Stimulated activated CD4-positive, alpha-beta T cell treated with anti-CD3 and anti-CD28 coated beads, Interleukin-12 subunit alpha, Interleukin-12 subunit beta, amount 100 ng/mL, for 24 hours (primary cell): ENCODE measurements at places on chromosomes 3 and 15.

DNA sequence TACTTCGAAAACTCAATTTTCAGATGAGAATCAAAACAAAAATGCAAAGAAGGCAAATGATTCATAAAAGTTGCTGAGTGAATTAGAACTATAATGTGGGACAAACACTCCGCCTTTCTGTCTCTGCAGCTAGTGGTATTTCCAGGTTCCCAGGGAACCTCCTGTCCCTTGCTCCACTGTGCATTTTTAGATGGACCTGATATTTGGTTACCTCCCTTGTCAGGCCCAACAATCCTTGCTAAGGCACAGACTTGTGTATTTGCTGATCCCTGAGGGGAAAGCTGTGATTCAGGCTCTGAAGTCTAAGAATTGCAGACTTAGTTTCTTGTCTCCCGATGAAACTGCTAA, 162.7 kb downstream of the LPP start:
- no peak for DNase-seq

DNA sequence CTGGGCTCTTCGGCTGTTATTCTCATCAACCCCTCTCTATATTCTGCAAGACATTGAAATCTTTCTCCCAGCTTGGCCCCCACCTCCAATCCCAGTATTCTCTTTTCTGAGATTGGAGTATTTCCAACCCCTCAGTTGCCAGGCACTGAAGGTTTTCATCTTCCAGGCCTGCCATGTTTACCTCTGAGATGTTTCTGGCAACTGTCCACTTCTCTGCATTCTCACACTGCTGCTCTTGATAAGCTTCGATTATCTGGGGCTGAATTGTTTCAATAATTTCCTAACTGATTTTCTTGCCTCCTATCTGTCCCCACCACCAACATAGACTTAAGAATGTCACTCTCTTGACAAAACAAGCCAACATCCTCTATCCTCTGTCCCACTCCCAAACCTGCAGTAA, 1.4 kb upstream of the GPR156 start:
- DNase-seq: no peak

DNA sequence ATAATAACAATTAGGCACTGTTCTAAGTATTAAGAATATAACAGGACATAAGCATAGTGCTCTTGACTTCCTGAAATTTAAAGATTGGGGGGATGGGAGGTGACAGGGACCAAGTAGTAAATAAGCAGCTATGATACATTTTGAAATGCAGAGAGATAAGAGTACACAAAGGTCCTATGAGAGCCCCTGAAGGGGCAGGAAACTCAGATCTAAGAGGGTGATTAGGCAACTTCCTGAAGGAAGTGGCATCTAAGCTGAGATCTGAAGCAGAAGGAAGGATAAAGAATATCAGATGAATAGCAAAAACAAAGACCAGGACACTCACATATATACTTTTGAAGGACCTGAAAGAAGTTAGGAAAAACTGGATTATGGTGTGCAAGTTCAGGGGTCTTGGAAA, 415.2 kb upstream of the FRG2C start:
- DNase-seq: no peak

DNA sequence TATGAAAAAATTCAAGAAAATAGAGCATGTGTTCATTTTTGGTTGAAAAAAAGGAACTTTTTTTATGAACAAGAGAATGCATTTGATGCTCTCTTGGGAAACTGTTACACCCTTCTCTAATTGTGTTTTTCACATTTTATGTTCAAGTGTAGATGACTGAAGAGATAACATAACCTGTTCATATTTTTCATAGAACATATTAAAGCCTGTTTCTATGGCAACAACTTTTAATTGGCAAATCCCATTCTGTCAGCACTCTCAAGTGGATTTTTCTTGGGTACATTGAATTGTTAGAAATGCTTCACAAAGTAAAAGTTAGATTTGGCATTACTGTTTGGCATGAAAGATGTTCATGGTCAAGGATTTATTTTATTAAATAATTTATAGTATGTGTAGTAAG, 117.5 kb downstream of the MBNL1 start:
- DNase-seq: no peak

GRCh38 chr15:67869701-67870100, 29.9 kb upstream of the RNU6-1 start:
- no peak for DNase-seq

- no peak for DNase-seq
These were observed 324.6 kb upstream of the IL12A start for GRCh38 chr3:159664006-159664405.

GRCh38 chr3:122353215-122353614, 28.2 kb downstream of the CSTA start:
- DNase-seq: no peak

DNA sequence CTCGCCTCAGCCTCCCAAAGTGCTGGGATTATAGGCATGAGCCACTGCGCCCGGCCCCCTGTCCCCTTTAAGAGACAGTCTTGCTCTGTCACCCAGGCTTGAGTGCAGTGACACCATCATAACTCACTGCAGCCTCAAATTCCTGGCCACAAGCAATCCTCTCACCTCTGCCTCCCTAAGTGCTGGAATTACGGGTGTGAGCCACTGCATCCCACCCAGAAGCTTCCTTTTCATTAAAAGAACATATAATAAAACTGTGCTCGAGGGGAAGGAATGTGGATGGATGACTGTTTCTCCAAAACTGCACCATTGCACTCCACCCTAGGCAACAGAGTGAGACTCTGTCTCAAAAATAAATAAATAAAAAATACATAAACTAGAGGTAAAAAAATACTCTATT, 70.1 kb downstream of the NCEH1 start:
- DNase-seq: no peak

GRCh38 chr3:81003008-81003645, 758.3 kb downstream of the GBE1 start:
- no peak for DNase-seq

- no peak for DNase-seq
These were observed 605.8 kb upstream of the DPPA4 start for GRCh38 chr3:109943181-109943580.
